ENCODE measurements at places on chromosomes 5 and 9. TPM values are rescaled to one million over a fixed set of nuclear protein-coding genes. Genes with fewer than 3 reads are reported as not detected.

The BARHL1 gene
- total RNA-seq: not detected

The SH3TC2 gene
- 2.5 TPM for total RNA-seq

The MYO10 gene
- 27.3 TPM for total RNA-seq

The PCDHA10 gene
- under 0.01 TPM for total RNA-seq

The BRINP1 gene
- 0.19 TPM for total RNA-seq

GRCh38 chr9:90795084-90795483 is 6.5 kb upstream of the SYK start:
- DNase-seq: no peak

- no peak for DNase-seq
Measured at GRCh38 chr5:79416499-79416898, 97.4 kb downstream of the HOMER1 start.

GRCh38 chr9:125948887-125949596 is 201.9 kb downstream of the PBX3 start:
- no peak for DNase-seq
